ENCODE measurements at places on chromosomes 12 and 14. TPM values are rescaled to one million over a fixed set of nuclear protein-coding genes. Genes with fewer than 3 reads are reported as not detected.

Gene LRRK2
- total RNA-seq, result 11.0 TPM

Gene SMCO2
- not detected for total RNA-seq

Gene TAS2R7
- not detected for total RNA-seq

Gene C1S
- total RNA-seq, result 260 TPM

Gene LTBR
- 152 TPM for total RNA-seq

Gene ORMDL2
- total RNA-seq, result 39.2 TPM

Gene ZBTB42
- 14.7 TPM for total RNA-seq

Gene GZMB
- 0.45 TPM for total RNA-seq

Gene DBX2
- total RNA-seq, result 3.0 TPM

Gene TEX52
- not detected for total RNA-seq

Gene KLRB1
- 0.22 TPM for total RNA-seq

Gene FOXM1
- total RNA-seq, result 0.58 TPM

Gene ZNF384
- total RNA-seq, result 54.0 TPM

Gene TPI1
- total RNA-seq, result 378 TPM

Gene ZNF219
- total RNA-seq, result 68.4 TPM

Gene RABGGTA
- total RNA-seq, result 30.8 TPM

Gene CDCA3
- 0.73 TPM for total RNA-seq

Gene NGB
- total RNA-seq, result not detected

Gene DIO2
- total RNA-seq, result 147 TPM

Gene MMP14
- total RNA-seq, result 88.4 TPM

Gene BCL7A
- 27.2 TPM for total RNA-seq

Gene KLRC1
- 1.9 TPM for total RNA-seq

Gene ULK1
- total RNA-seq, result 21.8 TPM

Gene TESPA1
- total RNA-seq, result 2.5 TPM

Gene MIP
- total RNA-seq, result not detected

Gene CNTN1
- total RNA-seq, result 1.9 TPM

Gene MGAT4C
- total RNA-seq, result 61.6 TPM

Gene CLEC1B
- not detected for total RNA-seq

Gene SERPINA4
- not detected for total RNA-seq

Gene A2M
- 124 TPM for total RNA-seq

Gene RPL10L
- not detected for total RNA-seq

Gene NR4A1
- 46.3 TPM for total RNA-seq

Gene REP15
- 7.2 TPM for total RNA-seq

Gene LIN7A
- 16.3 TPM for total RNA-seq

Gene SLC6A15
- total RNA-seq, result 4.0 TPM

Gene ZC2HC1C
- total RNA-seq, result 10.0 TPM

Gene NEMP1
- total RNA-seq, result 10.1 TPM

Gene RTL1
- not detected for total RNA-seq

Gene ACAD10
- total RNA-seq, result 56.7 TPM

Gene SERPINA9
- total RNA-seq, result not detected

Gene SLC38A2
- 292 TPM for total RNA-seq

Gene SSTR1
- 0.13 TPM for total RNA-seq

Gene TOGARAM1
- 54.8 TPM for total RNA-seq

Gene CCDC198
- not detected for total RNA-seq

Gene SYNJ2BP
- 44.9 TPM for total RNA-seq

Gene MFAP5
- 49.0 TPM for total RNA-seq

Gene EP400
- 27.7 TPM for total RNA-seq

Gene ISCU
- total RNA-seq, result 252 TPM

Gene COPS7A
- 46.0 TPM for total RNA-seq

Gene SP7
- not detected for total RNA-seq
